ENCODE measurements at places on chromosomes 11 and 22.
A peak's percentile ranks its signal among the peaks of the same experiment; 100 is the strongest.

DNA sequence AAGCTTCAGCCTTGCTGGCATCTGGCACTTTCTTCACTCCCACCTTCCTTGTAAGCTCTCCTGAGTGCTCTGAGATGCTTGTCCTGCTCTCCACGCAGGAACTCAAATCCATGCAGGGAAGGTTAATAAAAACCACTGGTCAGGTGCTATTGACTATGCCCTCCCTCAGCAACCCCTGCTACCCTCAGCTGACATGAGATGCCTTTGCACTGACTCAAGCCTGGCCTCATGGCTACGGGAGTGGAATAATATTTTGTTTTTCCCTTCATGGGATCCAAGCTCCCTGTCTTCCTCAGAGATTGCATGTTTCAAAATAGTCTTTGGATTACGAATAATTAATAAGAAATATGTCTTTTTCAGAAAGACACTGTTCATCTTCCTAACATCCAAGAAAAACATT, 31.7 kb upstream of the ABCC8 start:
- DNase-seq = peak; percentile 3

DNA sequence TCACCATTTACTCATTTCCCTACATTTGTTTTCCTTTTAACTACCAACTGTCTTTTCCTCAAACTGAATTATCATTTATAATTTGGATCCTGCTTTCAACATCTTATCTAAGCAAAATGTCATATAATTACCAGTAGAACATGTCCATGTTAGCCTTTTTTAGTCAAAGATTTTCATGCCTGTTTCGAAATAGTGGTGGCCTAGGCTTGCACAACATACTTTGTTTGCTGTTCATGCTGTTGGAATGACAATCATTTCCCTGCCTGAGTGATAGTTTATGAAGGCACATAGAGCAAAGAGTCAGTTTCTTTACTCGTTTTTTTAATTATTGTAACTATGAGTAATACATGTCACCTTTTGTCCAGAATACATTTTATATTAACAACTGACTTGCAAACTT, 144.3 kb upstream of the ANO3 start:
- no peak for DNase-seq

DNA sequence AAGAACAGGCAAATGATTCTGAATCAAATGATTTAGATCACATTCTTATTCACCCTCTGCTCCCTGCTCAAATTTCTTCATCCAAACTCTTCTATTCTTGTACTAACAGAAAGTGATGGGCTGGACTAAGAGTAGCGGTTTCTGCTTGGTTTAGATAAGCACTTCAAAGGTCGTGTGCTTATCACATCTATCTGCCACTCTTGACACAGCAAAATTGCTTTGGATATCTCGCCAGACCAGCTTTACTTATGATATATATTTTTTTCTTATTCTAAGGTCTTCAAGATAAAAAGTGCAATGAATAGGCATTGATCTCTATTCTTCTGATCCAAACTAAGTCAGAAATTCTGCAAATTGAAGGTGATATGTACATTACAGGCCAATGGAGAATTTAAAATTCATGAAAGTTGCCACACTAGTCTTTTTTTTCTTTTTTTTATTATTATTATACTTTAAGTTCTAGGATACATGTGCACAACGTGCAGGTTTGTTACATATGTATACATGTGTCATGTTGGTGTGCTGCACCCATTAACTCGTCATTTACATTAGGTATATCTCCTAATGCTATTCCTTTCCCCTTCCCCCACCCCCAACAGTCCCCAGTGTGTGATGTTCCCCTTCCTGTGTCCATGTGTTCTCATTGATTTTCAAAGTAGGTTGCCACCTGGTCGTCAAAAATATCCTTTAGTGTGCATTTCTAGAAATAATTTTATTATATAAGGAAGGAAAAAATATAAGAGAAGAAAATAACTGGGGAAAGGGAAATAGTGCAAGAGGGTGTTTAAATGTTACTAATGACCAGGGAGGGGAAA, 1941.0 kb upstream of the RAG2 start:
- DNase-seq = no peak

DNA sequence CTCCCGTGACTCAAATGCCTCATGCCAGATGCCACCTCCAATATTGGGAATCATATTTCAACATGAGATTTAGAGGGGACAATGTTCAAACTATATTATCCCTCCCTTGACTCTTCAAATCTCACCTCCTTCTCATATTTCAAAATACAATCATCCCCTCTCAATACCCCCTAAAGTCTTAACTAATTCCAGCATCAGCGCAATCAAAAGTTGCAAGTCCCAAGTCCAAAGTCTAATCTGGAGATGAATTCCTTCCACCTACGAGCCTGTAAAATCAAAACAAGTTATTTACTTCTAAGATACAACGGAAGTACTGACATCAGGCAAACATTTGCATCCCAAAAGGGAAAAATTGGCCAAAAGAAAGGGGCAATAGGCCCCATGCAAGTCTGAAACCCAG, 67.2 kb upstream of the SC5D start:
- no peak for DNase-seq

GRCh38 chr11:75189911-75190310, 39.0 kb downstream of the SLCO2B1 start:
- no peak for DNase-seq

GRCh38 chr11:5922749-5923426, 19.2 kb upstream of the OR56A3 start:
- DNase-seq = peak; percentile 69

- DNase-seq = no peak
Observed at GRCh38 chr11:5534046-5534445, 14.3 kb downstream of the OR52H1 start.

DNA sequence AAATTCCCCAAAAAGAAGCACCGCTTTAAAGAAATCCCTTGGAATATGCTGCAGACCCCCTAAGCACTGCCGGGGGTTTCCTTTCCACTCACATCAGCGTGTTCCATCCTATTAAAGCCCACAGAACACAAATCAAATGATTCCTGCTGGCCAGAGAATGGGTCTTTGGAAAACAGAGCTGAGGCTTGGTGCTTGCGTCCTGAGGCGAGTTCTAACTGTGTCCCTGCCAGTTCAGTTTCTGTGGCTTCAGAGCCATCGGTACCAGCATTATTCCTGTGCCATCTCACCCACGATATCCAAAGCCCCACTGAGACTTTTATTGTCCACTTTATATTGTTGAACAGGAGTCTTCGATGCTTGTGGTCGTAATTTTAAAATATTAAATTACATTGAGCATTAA, 142.0 kb upstream of the SYT13 start:
- DNase-seq = no peak

GRCh38 chr11:101401245-101401644, 182.6 kb downstream of the TRPC6 start:
- DNase-seq = no peak

DNA sequence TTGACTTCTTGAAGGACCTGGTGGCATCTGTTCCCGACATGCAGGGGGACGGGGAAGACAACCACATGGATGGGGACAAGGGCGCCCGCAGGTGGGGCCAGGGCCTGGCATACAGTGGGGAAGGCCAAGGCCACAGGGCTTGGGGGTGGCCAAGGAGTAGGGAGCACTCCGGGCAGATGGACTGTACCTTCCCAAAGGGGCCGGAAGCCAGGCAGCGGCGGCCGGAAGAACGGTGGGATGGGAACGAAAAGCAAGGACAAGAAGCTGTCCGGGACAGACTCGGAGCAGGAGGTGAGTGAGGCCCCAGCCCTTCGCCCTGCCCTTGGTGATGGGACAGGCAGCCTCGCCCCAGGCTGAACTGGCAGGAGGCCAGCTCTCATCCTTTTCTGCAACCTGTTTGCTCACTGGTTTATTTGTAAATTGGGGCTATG, 1.2 kb downstream of the DRAP1 start:
- no peak for DNase-seq

DNA sequence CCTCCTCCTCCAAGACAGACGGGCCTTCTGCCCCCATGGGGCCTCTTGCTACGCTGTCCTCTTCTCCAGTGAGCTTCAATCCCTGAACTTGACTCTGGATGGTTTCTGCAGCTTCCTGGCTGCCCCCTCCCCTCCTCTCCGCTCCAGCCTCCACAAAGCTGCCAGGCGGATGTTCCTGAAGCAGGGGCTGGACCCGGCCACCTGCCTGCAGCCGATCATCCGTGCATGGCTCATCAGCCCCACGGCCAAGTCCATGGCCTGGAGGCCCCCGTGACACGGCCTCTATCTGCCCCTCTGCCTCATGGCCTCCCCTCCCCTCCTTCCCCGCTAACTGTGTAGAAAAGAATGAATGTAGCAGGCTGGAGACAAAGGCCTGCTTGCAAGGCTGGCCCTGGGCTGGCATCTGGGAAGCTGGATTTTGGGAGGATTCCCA, 6.8 kb upstream of the SUN2 start:
- DNase-seq = no peak
